NCI-H345 (cell line): ENCODE measurements at places on chromosomes 3 and 15.

- DNase-seq, result no peak
These were observed 26.1 kb downstream of the GBE1 start for GRCh38 chr3:81735334-81735733.

GRCh38 chr3:69827127-69827526, 87.9 kb downstream of the MITF start:
- DNase-seq, result no peak

DNA sequence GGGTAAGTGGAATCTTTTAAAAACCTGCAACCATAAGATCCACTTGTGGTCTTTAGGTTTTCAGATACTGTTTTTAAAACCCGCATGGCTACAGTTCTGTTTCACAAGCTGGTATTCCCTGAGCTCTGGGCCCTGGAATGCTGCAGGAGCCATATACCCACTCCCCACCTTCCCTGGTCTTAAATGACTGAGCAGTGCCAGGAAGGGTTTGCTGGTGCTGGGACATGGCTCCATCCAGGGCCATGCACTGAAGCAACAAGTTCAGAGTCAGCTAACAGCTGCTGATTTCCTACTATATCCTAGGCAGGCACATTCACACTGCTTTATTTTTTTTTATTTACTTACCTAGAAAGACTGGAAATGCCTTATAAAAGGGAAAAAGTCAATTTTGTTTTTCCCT, 77.3 kb downstream of the HCN4 start:
- no peak for DNase-seq

- DNase-seq, result no peak
These were observed 229.2 kb upstream of the CHRNA7 start for GRCh38 chr15:31801152-31801551.

DNA sequence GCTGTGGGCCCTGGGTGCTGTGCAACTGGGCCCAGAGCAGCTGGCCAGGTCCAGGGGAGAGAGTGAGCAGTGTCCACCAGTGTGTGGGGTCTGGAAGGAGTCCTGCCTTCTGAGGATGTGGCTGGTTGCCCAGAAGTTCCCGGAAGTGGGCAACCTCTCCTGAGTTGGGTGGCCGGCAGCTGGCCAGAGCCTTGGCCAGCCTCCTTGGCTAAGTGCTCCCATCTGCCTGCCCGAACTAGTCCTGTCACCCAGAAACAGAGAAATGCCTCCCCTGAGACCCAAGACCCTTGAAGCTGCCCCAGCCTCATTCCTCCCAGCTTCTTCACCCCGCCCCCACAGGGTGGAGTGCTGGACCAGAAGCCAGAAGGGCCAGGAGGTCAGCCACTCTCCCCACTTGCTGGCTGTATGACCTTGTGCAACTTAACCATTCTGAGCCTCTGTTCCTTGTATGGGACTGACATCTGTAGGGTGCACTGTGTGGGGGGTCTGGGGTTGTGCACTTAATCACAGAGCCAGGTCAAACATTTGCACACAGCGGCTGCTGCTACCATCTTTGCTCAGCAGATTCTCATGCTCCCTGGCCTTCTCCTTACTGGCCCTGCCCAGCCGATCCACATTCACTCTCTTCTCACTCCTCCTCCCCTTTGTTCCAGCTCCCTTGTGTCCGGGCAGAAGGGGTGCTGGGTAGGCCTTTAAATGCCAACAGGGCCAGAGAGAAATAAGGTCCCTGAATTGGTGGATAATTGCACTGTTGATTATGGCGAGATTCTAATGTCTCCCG, 7.5 kb upstream of the ALAS1 start:
- no peak for DNase-seq
